ENCODE measurements at places on chromosomes 2 and 18.
A peak's percentile ranks its signal among the peaks of the same experiment; 100 is the strongest.

GRCh38 chr2:62398356-62398755 lies 107.6 kb downstream of the TMEM17 start:
- DNase-seq, result no peak

GRCh38 chr2:188852772-188853171 lies 121.4 kb upstream of the COL3A1 start:
- no peak for DNase-seq

DNA sequence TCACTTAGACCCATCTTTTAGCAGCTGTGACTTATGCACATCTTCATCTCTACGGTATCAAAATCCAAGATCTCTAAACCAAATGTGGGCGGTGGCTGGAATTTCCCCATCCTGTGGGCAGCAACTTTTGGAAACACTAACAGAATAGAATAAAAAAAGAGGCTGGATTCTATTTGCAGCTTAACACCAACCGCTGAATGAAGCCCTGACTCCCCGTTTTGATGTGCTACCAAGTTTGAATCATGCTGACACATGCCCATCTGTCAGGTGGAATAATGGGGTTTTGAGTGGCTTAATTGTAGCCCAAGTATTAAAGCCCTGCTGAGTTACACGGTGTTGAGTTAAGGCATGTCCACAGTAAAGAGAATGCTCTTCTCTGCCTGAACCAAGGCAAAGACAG lies 165.2 kb downstream of the MTCL1 start:
- peak; percentile 23 for DNase-seq

GRCh38 chr2:114550895-114551793 lies 108.7 kb downstream of the DPP10 start:
- no peak for DNase-seq

DNA sequence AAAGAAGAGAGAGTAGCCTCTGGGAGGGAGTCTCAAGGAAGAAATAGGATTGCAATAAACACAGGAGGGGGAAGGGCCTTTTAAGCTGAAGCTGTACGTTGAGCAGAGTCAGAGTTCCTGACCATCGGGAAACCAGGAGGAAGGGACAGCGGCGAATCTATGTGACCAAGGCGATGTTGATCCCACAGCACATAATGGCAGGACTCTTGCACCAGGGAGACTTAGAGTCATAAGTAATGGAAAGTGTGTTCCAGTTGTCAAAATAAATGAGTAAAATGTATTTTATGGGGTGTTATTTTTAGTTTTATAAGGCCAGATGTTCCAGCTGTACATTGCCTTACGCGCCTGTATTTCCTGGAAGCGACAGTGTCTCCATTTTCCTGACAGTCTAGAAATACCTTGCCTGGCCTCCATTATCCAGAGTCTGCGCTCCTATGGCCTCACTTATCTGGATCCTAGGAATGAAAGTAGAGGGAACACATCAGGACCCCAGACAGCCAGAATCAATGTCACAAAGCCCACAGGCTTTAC lies 152.8 kb upstream of the COPS8 start:
- DNase-seq, result no peak

DNA sequence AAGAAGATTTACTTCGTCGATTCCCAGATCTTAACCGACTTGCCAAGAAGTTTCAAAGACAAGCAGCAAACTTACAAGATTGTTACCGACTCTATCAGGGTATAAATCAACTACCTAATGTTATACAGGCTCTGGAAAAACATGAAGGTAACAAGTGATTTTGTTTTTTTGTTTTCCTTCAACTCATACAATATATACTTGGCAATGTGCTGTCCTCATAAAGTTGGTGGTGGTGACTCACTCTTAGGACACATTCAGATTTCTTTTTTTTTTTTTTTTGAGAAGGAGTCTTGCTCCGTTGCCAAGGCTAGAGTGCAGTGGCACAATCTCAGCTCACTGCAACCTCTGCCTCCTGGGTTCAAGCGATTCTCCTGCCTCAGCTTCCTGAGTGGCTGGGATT lies 26.8 kb downstream of the MSH2 start:
- no peak for DNase-seq

- no peak for DNase-seq
Observed at GRCh38 chr2:164839914-164840457, 1.6 kb downstream of the COBLL1 start.

DNA sequence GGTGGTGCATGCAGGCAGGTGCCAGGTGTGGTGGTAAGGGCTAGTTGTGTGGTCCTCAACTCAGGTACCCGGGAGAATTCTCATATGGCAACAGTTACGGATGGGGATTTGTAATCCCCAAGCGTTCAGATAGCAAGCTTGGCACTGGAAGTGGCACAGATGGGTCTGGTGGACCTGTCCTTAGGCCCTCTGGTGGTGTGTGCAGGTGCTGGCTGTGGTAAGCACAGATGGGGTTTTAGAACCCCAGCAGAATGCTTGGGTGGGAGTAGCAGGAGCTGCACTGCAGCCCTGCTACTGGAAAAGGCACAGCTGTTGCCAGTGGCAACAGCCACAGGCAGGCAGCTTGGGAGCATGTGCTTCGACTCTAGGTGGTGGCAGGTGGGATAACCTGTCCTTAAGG lies 948.2 kb upstream of the FAM98A start:
- DNase-seq, result no peak

DNA sequence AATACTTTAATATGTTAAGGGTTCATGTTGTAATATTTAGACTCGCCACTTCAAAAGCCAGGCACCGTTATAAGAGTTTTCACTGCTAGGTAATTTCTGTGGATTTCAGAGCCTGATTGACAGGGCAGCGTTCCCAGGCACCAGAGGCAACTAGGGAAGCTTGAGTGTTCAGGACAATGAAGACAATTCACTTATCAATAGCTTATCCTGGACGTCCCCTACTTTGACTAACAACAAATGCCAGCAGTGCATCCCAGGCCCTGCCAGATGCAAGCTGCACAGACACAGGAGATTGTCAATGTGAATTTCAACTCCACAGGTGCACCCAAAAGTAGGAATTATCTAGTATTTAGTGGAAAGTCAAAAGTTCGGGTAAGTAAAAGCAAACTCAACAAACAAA lies 179.3 kb upstream of the GYPC start:
- DNase-seq, result no peak

Data from cerebellar nuclear complex (tissue), 1 donor.